H9 (cell line): ENCODE measurements at places on chromosomes 1 and 21. TPM values are rescaled to one million over a fixed set of nuclear protein-coding genes. Genes with fewer than 3 reads are reported as not detected.

PDZK1 gene
- not detected in 2 replicates for total RNA-seq

AGT gene
- total RNA-seq = not detected in 2 replicates

GSTM5 gene
- total RNA-seq = not detected in 2 replicates

CLDN19 gene
- 11.1 and 12.5 TPM in 2 replicates for total RNA-seq

CD1B gene
- not detected in 2 replicates for total RNA-seq

DHDDS gene
- total RNA-seq = 49.8 and 61.2 TPM in 2 replicates

SLFNL1 gene
- 0.11 TPM in 1 of 2 replicates, not detected in the other for total RNA-seq

GCSAML gene
- not detected in 2 replicates for total RNA-seq

CNIH3 gene
- 4.2 and 4.4 TPM in 2 replicates for total RNA-seq

MSH4 gene
- total RNA-seq = 0.53 and 0.63 TPM in 2 replicates

ZMYND12 gene
- total RNA-seq = 0.42 and 0.55 TPM in 2 replicates

CAMSAP2 gene
- total RNA-seq = 30.7 and 33.7 TPM in 2 replicates

GOLPH3L gene
- 30.0 and 30.5 TPM in 2 replicates for total RNA-seq

NECTIN4 gene
- 0.33 and 0.64 TPM in 2 replicates for total RNA-seq

CFHR5 gene
- total RNA-seq = not detected in 2 replicates

RPRD2 gene
- total RNA-seq = 37.9 and 39.0 TPM in 2 replicates

ADGRL4 gene
- total RNA-seq = 0.24 and 0.63 TPM in 2 replicates

PFDN2 gene
- 71.8 and 76.1 TPM in 2 replicates for total RNA-seq

ENO1 gene
- 1,781 and 1,786 TPM in 2 replicates for total RNA-seq

GJA9 gene
- not detected in 2 replicates for total RNA-seq

RHBDL2 gene
- total RNA-seq = 0.15 TPM in 1 of 2 replicates, not detected in the other

CAMK2N1 gene
- total RNA-seq = 0.97 and 1.2 TPM in 2 replicates

STYXL2 gene
- total RNA-seq = 0.09 and 0.13 TPM in 2 replicates

DISP3 gene
- total RNA-seq = 3.5 and 3.6 TPM in 2 replicates

ARHGAP30 gene
- 0.13 TPM in 2 replicates for total RNA-seq

TRIM58 gene
- 1.7 and 2.0 TPM in 2 replicates for total RNA-seq

CD5L gene
- not detected in 2 replicates for total RNA-seq

PEAR1 gene
- 0.31 and 0.39 TPM in 2 replicates for total RNA-seq

AMY1A gene
- total RNA-seq = not detected in 2 replicates

USH2A gene
- total RNA-seq = 0.04 and 0.11 TPM in 2 replicates

AMY2B gene
- 0.90 and 1.2 TPM in 2 replicates for total RNA-seq

SLAMF9 gene
- not detected in 2 replicates for total RNA-seq

TMEM51 gene
- total RNA-seq = 4.6 and 4.8 TPM in 2 replicates

LMX1A gene
- not detected in 2 replicates for total RNA-seq

CLCA1 gene
- total RNA-seq = not detected in 2 replicates

ST6GALNAC3 gene
- 10.7 and 11.2 TPM in 2 replicates for total RNA-seq

FALEC gene
- total RNA-seq = not detected in 2 replicates

NBPF10 gene
- 0.35 and 0.50 TPM in 2 replicates for total RNA-seq

BMP8B gene
- 0.33 and 0.42 TPM in 2 replicates for total RNA-seq

MARK1 gene
- 17.5 and 17.8 TPM in 2 replicates for total RNA-seq

PTGFR gene
- total RNA-seq = not detected in 2 replicates

RASSF5 gene
- total RNA-seq = 0.50 and 0.81 TPM in 2 replicates

TNFSF4 gene
- 0.28 and 0.29 TPM in 2 replicates for total RNA-seq

THEMIS2 gene
- total RNA-seq = 17.2 and 18.7 TPM in 2 replicates
